ENCODE measurements at places on chromosomes 4 and X.

GRCh38 chrX:101377547-101377946 lies 8.4 kb downstream of the BTK start:
- no peak for DNase-seq

GRCh38 chrX:153624196-153625091 lies 22.6 kb upstream of the DUSP9 start:
- no peak for DNase-seq

GRCh38 chr4:95825546-95825945 lies 14.3 kb upstream of the PDHA2 start:
- no peak for DNase-seq

- no peak for DNase-seq
Measured at GRCh38 chr4:21887481-21887880, 61.1 kb downstream of the KCNIP4 start.

GRCh38 chr4:148495463-148495862 lies 53.2 kb upstream of the NR3C2 start:
- no peak for DNase-seq

DNA sequence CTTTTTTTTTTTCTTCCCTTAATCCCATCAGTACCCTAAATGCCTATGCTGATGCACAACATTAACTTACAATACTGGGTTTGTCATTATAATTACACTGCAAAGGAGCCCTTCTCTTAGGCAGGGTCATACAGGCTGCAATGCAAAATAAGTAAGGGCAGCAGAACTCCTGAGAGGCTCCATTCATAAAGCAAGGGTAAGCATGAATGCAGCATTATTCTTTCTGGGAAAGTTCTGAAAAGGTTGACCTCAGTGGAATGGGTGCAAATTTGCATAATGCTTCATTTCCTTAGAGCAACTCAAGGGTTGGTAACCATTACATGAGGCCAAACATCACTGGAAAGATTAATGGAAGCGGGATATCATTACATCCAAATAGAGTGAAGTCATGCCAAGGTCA lies 789.2 kb downstream of the KLHL13 start:
- DNase-seq = no peak

DNA sequence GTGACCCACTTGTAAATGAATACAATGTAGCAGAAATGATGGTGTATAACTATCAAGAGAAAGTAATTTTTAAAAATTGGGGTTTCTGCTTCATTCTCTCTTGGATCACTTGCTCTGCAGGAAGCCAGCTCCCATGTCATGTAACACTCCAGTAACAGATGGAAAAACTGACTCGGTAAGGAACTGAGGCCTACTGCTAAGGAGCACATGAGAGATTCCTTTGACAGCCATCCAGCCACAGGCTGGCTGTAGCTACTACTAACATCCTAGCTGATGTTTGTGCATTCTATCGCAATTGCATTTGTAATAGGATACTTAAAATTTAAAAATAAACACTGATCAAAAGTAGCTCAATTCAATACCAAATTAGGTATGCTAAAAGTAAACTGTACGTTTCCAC lies 102.3 kb upstream of the MAB21L2 start:
- no peak for DNase-seq

- DNase-seq = no peak
Measured at GRCh38 chrX:20685652-20686051, 418.9 kb upstream of the RPS6KA3 start.
